ENCODE measurements at places on chromosomes 2 and 18. TPM values are rescaled to one million over a fixed set of nuclear protein-coding genes. Genes with fewer than 3 reads are reported as not detected.

DNA sequence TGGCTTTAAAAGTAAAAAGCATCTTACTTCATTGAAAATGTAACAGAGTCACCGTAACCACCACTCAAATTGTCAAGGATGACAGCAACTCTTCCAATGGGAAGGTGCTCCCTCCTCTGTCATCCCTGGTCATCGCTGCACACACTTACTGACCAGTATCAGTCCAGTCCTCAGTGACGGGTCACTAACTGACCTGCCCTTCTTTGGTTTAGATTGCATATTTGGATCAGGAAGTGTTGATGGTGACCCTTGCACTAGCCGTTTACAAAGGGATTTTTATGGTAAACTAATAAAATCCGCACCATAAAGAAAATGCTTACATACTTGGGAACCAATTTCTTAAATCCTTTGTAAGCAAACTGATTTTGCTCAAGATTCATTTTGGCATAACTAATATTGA, 141.9 kb upstream of the ACAA2 start:
- DNase-seq, result no peak

DNA sequence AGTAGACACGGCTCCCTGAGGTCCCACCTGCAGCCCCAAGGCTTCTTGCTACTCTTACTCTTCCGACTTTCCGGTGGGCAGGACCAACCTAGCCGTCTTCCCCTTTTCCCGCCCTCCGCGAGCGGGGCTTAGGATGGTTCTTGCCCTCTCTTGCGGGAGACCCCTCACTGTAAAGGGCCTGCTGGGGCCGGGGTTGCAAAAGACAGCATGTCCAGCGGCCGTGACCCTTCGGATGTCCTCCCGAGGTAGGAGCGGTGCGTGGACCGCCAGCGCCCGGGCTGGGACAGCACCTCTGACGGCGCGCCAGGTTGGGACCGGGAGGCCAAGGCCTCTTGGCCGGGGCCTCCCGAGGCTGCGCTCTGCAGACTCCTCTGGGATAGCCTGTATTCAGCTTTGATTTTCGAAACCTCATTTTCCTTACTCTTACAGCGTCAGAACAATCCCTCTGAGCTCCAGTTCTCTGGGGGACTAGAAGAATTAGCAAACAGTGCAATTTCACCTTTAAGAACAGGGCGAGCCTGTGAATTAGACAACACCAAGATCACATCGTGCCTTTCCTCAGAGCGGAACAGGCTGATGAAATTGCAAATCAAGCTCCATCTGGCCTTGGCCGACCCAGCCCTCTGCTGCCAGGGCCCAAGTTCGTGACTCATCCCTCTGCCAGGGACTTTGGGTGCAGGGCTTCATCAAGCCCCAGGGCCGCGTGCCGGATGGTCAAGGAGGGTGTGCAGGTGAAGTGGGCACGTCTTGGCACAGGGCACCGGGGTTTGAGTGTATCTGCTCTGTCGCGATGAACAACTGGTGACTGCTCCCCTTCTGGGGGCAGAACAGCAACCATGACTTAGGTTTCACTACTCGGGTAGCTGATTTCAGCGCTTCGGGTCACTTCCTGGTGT, 777 bp downstream of the MOCOS start:
- DNase-seq, result no peak

Gene MLPH
- total RNA-seq, result 222 TPM

DNA sequence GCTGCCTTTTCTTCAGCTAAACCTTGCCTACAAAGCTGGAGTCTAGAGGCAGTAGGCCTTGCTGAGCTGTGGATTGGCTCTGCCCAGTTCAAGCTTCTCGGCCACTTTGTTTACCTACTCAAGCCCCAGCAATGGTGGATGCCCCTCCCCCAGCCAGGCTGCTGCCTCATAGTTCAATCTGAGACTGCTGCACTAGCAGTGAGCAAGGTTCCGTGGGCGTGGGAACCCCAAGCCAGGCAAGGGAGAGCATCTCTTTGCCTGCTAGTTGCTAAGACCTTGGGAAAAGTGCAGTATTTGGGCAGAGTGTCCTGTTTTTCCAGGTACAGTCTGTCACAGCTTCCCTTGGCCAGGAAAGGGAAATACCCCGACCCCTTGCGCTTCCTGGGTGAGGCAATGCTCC, 68.9 kb downstream of the VAPA start:
- no peak for DNase-seq

DNA sequence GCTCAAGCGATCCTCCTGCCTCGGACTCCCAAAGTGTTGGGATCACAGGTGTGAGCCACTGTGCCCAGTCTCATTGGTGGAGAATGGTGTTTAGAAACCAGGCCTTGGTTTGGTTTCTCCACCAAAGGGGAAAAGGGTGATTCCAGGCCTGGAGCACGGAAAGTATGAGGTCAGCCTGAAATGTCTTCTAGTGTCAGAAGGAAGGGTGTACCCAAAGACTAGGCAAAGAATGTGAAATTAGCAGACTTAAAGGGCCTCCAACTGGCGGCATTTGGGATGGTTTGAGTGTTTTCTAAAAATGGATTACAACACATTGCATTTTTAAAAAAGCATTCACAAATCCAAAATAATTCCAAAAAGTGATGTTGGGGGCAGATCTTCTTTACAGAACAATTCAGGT, 139.6 kb downstream of the SH3BP4 start:
- no peak for DNase-seq

Gene RSAD2
- 1.3 TPM for total RNA-seq

Gene AQP4
- total RNA-seq, result 1.7 TPM

Gene MSTN
- 0.23 TPM for total RNA-seq

Data from mucosa of gallbladder (tissue), 1 donor.